ENCODE measurements at places on chromosomes 12 and 14.

DNA sequence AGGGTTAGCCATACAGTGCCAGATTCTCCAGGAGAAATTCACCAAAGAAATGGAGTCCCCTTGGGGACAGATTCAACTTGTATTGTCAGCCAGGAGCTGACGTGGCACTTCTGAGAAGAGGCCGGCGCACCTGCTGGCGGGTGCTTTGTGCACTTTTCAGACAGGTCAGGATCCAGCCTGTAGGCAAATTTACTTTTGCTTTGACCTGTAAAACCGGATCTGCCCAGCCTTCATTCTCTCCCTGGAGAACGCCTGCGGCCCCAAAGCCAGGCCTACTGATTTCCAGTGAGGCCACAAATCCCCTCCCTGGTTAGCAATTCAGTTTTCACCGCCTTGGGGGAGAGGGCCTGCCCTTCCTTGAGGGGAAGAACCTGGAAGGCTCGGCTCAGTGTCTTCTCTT, 17.4 kb downstream of the P2RX4 start:
- DNase-seq: no peak

- no peak for DNase-seq
Measured at GRCh38 chr12:1929241-1929984, 11.0 kb upstream of the CACNA2D4 start.

DNA sequence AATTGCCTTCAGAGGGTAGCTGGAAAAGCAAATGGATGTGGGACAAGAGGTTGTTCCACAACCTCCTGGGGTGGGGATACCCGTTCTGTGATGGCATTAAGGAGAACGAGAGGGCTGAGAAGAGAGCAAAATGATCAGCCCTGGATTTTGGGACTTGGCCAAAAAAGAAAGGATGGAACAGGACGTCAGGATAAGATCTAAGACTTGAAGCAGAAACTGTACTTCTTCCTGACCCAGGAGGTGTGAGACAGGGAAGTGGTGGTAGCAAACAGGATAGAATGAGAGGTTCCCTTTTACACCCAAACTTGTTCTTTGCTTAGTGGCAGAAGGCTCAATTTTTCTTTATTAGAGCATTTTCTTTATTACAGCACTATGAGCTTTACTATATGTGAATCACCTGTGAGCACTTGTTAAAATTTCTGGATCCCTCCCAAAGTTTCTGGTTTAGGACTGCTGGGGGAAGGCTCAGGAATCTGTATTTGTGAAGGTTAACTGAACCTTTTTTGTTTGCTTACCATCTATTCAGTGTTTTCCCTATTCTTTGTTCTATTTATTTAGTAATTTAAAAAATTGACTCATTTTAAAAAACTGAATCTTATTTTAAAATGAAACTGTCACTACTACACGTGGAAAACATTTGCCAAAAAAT, 59.2 kb downstream of the ERC1 start:
- DNase-seq: no peak

GRCh38 chr14:103729496-103730448, 14.2 kb downstream of the ZFYVE21 start:
- no peak for DNase-seq

GRCh38 chr12:130491421-130492357, 154.0 kb downstream of the PIWIL1 start:
- no peak for DNase-seq

DNA sequence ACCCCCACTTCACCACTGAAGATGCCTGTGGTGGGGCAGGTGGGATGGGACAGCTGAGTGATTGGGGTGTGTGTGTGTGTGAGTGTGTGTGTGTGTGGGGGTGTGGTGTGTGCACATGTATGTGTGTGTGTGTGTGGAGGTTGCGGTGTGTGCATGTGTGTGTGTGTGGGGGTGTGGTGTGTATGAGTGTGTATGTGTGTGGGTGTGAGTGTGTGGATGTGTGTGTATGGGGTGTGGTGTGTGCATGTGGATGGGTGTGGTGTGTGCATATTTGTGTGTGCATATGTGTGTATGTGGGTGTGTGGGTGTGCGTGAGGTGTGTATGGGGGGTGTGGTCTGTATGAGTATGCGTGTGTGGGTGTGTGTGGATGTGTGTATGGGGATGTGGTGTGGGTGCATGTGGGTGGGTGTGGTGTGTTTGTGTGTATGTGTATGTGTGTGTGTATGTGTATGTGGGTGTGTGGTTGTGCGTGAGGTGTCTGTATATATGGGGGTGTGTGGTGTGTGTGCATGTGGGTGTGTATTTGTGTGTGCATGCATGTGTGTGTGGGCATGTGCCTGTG, 61.6 kb downstream of the PLEKHG3 start:
- DNase-seq: no peak

- no peak for DNase-seq
Measured at GRCh38 chr14:99195602-99196309, 76.2 kb downstream of the BCL11B start.

- no peak for DNase-seq
Measured at GRCh38 chr14:88940671-88941070, 116.2 kb downstream of the TTC8 start.

DNA sequence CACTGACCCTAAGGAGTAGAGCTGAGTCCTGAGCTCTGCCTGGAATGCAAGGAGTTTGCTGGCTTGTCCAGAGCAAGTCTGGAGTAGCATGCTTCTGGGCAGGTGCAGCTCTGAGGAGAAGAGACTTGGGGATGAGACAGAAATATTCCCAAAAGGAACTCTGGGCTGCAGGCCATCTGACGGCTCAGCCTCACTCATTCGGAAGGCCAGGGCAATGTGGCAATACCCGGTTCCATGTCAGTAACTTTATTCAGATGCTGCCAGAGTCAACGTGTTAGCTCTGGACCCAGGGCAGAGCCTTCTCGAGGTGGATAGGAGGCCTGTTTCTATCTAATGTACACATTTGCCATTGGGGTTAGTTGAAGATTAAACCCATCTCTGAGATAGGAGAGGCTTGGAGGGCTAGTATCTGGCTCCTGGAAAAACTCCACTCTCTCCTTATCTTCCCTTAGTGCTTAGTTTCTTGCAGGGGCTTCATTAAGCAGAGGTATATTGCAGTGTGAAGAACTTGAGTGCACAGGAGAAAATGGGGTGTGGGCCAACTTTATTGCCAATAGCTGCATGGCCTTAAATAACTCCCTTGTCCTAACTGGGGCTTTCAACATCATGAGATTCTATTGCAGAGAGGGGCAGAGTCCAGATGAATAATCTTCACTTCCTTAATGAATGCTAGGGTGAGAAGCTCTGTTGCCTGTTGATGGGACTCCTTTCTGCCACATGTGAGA, 65.6 kb downstream of the NTF3 start:
- no peak for DNase-seq

DNA sequence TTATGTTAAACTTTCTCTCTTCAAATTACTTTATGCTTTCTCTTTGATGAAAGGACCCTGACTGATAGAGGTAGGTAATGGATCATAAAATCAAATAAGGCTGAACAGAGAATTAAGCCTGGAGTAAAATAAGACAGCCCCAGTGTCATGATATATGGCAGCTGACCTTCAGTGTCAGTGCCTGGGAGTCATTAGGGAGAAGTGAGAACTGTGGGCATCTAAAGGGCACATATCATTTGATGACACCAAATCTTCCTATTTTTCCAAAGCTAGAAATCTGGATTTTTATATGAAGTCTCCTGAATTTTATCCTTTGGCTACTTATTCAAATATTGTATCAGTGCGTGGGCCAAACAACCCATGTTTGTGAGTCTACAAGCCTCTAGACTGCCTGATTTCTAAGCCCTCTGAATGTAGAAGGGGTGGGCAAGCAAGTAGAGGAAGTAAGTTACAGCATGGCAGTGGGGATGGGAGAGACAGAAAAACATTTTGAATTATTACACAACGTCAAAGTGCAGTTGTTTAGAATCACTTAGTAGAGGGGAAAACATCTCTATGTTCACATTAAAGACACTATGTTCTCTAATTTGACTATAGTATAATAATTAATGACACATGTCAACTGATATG, 10.0 kb downstream of the SLC39A9 start:
- DNase-seq: no peak

DNA sequence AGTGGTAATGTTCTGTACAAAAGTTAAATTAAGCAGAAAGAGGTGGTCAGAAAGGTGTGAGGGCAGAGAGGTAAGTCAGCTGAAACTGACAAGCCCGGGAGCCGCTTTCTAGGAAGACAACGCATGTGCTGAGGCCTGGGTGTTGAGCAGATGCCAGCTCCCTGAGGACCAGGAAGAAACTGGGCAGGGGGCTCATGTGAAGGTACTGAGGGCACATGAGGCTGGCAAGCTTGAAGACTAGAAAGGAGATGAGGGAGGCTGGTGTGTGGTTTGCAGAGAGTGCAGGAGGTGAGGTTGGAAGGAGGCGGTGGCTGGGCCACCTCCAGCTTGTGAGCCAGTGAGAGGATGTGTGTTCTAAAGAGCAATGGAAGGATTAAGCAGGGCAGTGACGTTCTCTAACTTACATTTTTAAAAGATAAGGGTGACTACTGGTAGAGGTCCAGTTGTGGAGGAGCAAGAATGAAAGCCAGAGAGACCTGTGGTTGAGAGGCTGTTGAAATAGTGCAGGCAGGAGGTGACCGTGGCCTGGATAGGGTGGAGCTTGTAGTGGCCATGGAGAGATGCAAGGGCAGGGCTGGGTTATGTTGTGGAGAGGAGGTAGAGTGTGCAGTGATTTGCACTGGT, 29.1 kb downstream of the ZNF664 start:
- no peak for DNase-seq
